ENCODE measurements at places on chromosomes 5 and 9. TPM values are rescaled to one million over a fixed set of nuclear protein-coding genes. Genes with fewer than 3 reads are reported as not detected.
A peak's percentile ranks its signal among the peaks of the same experiment; 100 is the strongest.

- DNase-seq, result no peak
Measured at GRCh38 chr5:54602475-54602874, 84.9 kb downstream of the SNX18 start.

SPATA31D4 gene
- not detected for total RNA-seq

DNA sequence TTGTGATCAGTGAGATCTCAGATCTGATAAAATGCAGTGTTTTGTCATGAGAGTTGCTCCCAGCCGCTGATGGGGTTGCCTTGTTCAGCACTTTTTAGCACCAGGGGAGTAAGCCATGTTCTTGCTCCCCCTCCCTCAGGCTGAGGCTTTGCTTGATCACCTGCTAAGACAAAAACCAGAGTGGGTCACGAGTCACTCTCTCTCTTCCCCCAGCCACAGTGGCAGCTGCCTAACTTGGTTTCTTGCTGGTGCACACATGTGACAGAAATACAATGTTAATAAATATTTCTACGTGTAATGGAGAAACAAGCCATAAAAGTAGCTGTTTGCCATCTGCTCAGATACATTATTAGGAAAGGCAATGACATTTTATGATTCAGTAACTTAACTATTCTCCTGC, 212.4 kb upstream of the DMRT1 start:
- DNase-seq, result no peak

DNAI1 gene
- total RNA-seq, result not detected

DNA sequence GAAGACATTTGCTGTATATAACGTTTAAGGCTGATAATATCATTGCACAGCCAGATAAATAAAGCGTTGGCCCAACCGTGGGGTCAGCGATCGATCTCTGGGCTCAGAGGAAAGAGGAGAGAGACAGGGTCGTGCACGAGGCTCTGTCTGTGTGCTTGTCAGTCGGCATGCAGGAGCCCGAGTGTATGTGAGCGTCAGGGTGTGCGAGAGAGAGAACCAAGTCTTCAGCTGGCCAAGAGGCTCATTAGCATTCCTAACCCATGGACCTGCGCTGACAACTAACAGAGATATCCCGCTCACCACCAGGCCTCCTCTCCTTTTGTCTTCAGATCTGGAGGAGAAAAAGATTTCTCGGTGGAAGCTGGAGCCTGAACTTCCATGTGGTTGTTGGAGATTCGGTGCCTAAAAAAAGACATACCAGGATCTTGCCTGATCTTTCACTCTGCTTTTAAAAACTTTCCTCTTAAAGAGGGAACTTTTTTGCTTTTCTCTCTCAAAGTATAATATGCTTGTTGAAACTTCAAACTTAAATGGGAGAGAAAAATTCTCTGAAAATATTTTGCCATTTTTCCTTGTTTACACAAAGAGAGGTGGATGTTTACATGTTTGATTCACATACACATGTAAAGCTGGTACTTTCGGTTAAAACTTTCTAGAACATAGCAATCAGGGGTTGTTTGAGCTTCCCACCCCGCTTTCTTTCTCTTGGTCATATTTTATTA, 16.5 kb downstream of the NR2F1 start:
- DNase-seq, result no peak

CD74 gene
- total RNA-seq, result 300 TPM

DNA sequence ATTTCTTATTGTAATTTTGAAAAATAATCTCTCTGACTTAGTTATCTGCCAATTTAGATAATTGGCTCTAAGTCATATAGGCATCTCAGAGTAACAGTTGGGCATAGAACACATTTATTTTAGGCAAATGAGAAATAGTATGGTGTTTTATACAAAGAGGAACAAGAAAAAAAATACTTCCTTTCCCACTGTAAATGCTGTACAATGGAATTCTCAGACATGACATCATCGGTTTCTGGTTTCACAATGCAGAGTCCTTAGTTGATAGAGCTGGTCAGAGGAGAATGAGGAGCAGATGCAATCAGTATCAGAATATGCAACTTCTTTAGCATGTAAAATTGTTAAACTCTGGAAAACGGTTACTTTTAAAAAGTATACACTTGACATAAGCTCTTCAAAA, 49.4 kb downstream of the PLK2 start:
- no peak for DNase-seq

MEF2C gene
- total RNA-seq, result 73.0 TPM

GRCh38 chr5:7960142-7960541, 91.2 kb downstream of the MTRR start:
- DNase-seq, result no peak

GRCh38 chr5:19229179-19229835, 758.7 kb downstream of the CDH18 start:
- no peak for DNase-seq

- no peak for DNase-seq
Measured at GRCh38 chr9:90508940-90509339, 133.7 kb downstream of the DIRAS2 start.

DNA sequence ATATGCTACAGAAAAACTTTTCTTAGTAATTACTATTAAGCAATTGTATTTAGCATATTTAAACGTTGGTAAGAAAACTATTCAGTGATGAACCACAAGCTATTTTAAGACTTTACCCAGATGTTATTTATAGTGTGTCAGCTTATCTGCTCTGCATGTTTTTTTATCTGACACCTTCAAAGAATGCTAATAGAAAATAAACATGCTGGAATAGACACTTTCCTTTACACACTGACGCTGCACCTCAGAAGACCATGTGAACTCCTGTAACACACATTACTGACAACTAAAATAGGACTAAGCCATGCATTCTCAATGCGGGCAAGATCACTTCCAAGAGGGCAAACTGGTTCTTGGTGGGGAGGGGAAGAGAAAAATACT, 38.3 kb downstream of the FNIP1 start:
- no peak for DNase-seq

DNA sequence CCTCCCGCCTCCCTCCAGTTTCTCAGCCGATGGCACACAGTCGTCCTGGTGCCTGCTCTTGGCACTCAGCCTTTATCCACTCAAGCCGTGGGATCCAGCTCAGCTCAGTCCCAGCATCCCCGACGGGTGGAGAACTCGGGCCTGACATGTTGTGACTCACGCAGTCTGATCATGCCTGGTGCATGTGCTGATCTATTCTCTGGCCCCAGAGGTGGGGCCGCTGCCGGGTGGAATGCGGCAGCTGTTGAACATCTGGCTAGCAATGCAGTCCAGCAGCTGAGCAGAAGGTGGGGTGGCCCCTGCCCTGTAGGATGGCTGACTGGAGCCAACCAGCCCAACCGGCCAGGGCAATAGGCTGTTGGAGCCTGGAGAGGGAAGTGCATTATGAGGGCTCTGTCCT, 1.7 kb upstream of the AIF1L start:
- DNase-seq, result no peak

DNA sequence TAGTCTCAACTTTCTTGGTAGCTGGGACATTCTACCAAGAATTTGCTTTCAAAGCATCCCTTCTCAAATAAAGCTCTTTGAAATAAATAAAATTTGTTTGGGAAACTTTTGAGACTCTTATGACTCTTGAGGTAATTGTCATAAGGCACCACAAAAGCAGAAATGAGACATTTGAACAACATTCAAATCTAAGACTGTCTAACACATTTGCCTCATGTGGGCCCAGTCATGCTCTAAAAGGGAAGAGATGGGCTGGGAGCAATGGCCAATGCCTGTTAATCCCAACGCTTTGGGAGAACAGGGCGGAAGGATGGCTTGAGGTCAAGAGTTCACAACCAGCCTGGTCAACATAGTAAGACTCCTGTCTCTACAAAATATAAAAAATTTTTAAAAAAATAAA, 26.4 kb downstream of the SLC31A2 start:
- DNase-seq, result no peak

GRCh38 chr9:19614294-19614693, 174.5 kb downstream of the SLC24A2 start:
- no peak for DNase-seq

PRRT1B gene
- not detected for total RNA-seq

DNA sequence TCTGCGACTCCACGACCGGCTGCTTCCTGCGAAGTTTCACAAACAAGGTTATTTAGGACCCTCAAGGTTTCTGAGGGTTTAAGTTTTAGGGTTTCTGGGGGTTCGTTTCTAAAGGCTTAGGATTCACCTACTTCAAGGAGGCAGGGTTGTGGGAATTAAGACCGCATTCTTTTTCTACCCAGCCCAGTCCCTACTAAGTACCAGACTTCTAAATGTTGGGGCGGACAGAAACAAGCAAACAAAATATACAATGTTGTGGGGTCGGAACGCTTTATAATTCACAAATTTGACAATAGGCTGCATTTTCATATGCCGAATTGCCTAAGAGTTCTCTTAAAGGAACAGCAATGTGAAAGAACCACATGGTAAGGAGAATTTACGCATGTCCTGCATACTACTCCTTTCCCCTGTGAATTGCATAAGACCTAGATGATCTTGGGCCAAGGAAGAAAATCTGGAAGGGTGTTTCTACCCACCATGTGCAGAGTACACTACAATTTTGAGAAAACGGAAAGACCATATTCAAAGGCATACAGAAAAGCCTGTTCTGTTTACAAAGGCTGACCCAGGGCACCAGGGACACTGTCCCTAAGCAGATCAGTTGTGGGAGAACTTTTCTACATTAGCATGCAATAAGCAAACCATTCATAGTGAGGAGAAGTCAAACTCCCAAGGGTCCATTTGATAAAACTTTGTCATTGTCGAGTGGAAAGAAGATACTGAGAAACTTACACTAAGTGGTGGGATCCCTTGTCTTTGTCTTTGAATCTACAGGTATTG, 457.3 kb downstream of the RAB3C start:
- no peak for DNase-seq

DNA sequence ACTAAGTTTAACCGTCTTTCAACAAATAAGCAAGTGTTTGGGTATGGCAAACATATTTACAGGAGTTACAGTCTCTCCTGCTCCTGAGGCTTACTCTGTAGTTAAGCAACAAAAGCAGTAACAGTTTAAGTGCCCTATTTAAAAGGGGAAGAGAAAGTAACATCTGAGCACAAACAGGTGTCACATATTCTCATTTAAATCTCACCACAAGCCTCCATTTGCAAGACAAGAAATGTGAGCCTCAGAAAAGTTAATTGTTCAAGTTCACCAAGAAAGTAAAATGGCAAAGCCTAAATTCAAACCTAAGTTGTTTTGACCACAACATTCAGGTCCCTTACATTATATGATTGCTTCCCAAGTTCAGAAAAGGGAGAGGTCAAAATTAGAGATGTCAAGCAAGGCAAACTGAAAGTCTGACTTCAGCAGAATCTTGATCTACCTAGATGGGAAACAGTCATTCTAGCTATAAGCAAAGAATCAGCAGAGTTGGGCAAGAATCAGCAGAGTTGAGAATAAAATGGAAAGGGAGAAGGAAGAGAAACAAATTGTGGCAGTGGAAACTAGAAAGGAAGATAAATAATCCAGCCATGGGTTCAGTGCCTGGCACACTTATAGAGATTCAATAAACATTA, 93.4 kb downstream of the STRBP start:
- no peak for DNase-seq

- DNase-seq, result peak; percentile 60
Measured at GRCh38 chr9:120886490-120886967, 9.5 kb upstream of the PHF19 start.

DNA sequence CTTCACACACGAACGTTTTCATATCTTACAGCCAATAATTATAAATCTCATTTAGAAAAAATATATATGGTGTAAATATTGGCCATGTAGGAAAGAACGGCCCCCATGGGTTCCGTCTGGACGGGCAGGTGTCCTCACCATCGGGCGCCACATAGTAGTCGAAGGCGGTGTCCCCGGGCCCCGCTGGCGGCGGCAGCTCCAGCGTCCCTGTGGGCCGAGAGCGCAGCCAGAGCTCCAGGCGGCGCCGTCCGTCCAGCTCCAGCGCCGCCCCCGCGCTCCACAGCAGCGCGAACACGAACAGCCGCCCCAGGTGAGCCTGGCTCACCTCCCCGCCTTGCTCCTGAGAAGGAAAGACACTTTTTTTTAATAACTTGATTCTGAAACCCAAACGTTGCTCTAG, 134.6 kb downstream of the DNAH5 start:
- no peak for DNase-seq

DNA sequence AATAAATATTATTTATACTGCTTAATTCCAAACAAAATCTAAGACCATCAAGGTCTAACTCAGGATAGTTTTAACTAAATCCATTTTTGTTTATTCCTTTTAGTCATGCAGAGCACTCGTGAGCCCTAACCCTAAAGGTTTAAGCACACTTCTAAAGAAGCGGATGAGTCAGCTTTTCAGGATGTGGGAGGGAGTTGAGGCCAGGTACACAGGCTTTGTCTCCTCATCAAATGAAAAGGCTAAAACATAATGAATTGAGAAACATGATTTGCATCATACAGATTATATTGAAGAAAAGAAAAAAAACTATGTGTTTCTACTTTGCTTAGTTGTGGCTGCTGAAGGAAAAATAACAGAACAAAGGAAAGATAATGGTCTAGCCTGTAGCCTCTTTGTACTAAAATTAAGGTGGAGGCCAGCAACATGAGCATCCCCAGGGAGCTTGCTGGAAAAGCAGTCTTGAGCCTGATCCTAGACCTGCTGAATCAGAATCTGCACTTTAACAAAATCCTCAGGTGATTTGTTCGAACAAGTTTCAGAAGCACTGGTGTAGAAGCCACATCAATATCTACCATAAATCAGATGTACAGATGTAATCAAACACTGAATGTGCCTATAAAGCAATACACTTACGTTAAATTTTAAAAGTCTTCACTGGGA, 21.1 kb upstream of the ISCA1 start:
- no peak for DNase-seq

DNA sequence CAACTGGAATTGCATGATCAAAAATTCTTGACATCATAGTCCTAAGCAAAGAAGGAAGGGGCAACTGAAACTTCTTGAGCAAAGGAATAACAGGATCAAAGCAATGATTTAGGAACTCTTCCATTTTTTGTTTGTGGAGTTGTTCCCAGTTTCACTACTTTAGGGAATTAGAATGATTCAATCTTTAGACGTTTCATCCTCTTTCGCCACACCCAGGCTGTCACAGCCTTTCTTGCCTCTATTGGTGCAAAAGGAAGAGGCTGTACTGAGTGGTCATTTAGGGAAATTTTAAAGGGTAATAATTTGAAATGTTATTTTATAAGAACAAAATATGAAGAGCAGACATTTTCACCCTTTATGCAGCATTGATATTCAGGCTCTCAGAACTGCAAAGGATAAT, 1026.0 kb upstream of the ARRDC3 start:
- no peak for DNase-seq

SLC6A7 gene
- not detected for total RNA-seq

IFNA10 gene
- total RNA-seq, result not detected

DNA sequence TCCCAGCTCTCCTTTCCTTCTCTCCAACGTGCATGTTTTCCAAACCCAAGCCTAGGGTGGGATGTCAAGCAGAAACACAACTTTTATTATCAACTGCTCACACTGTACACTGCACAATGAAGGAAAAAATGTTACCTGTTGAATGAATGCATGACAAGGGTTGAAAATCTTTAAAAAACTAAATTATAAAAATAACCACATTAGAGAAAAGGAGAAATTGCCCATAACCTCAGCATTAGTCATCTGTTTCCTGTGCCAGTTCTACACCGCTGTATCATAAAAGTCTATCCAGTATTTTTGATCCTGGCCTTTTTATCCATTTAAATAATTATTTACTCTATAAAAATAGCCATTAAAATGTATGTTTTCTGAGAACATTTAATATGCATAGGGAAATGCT, 101.1 kb downstream of the APBA1 start:
- DNase-seq, result no peak

MBLAC2 gene
- 3.7 TPM for total RNA-seq

- no peak for DNase-seq
Measured at GRCh38 chr9:114312513-114312875, 10.4 kb upstream of the ORM1 start.

- no peak for DNase-seq
Measured at GRCh38 chr5:164306662-164307061, 801.2 kb downstream of the MAT2B start.

Data from heart left ventricle (tissue), 16 donors.